ENCODE measurements at places on chromosomes 2 and 18. TPM values are rescaled to one million over a fixed set of nuclear protein-coding genes. Genes with fewer than 3 reads are reported as not detected.

- DNase-seq = no peak
These were observed at the start of gene LYPD6B for GRCh38 chr2:149038442-149039212. TSS of gene LYPD6B (plus strand) at chr2:149038699. CDS start at chr2:149130949, 92,250 bp downstream.

DNA sequence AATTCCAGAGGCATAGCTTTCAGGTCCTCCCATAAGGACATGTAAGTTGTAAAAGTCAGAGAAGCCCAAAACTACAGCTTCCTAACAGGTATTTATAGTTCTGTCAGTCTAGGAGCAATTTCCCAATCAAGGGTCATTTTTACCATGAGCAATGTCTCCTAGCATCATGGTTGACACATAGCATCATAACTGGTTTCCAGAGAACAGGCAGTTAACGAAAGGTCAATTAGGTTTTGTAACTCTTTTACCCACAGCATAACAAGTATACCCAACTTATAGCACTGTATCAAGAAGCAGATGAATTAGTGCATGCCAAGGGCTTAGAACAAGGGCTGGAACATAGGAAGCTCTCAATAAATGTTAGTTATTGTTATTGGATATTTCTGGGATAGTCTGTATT is 110.1 kb downstream of the MREG start:
- DNase-seq = no peak

DNA sequence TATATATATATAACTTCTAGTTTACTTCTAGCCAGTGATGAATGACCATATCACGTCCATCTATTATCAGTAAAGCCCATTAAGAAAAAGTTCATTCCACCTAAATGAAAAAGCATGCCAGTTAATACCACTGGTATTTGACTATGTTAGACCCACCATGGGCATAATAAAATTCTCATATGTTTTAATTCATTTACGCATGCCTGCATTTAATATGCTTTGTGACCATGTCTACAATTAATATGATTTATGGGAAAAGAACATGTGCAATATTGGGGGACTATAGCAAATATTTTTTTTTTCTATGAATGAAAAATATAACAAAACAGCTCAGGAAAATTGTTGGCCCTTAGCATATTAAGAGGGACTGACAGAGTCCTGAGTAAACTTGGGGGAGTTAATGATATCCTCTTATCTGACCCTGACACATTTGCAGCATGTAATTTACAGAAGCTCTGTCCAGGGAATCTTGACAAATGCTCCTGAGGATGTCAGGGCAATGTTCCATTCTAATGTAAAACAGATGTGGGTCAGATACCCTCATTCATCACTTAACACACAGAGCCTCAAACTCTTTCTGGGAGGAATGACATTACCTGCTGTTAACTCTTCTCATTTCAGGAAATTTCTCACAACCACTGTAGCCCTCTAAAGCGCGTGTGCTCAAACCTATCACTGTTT is 90.6 kb downstream of the PAX3 start:
- DNase-seq = no peak

GRCh38 chr2:33208400-33208799 is 261.6 kb downstream of the LTBP1 start:
- no peak for DNase-seq

DNA sequence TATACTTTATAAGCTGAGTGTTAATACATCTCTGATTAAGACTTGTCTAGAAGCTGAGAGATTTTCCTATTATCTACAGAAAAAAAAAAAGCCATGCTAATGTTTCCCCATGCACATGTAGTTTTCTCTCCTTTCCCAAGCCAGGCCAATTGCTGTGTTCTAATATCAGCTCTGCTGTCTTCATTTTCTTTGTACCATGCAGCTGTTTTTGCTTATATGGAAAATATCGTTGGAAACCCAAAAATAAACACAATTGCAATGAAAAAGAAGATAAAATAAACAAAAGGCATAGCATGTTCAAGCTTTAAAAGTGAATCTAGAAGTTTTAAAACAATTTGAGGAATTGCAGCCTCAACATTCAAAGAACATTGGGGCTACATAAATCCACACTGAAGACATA is 817.4 kb upstream of the ACVR2A start:
- no peak for DNase-seq

DNA sequence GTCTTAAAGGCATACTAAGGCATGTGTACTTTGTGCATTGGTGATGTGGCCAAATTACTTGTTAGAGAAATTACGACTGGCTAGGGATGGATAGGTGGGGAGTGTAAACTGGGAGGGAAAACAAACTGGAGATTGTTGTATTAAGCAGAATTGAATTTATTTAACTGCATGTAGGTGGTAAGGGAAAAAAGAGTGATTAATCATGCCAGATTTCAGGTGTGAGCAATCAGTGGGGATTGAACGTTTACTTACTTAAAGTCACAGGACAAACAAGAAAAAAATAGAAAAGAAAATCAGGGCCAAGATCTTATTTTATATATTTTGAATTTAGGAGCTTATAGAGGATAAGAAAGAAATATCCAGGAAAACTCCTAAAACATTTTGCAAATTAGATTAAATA is 88.6 kb downstream of the GULP1 start:
- DNase-seq = no peak

GRCh38 chr2:77193858-77194448 is 328.2 kb downstream of the LRRTM4 start:
- no peak for DNase-seq

DNA sequence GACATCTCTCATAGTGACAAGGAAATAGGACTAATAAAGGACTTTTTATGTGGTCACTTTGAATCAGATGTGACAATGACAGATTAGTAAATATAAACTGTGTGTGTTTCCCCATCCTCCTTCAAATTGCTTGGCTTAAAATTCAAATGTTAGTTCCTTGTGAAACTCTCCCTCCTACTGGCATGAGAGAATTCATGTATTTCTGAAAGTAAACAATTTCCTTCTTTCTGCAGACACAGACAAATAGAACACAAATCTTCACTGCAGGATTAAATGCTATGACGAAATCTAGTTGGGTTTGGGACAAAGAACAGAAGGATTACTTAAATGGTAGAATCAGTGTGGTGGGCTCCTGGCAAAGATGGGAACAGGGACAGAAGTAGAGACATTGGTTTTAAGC is 328.7 kb upstream of the FAM98A start:
- no peak for DNase-seq

DNA sequence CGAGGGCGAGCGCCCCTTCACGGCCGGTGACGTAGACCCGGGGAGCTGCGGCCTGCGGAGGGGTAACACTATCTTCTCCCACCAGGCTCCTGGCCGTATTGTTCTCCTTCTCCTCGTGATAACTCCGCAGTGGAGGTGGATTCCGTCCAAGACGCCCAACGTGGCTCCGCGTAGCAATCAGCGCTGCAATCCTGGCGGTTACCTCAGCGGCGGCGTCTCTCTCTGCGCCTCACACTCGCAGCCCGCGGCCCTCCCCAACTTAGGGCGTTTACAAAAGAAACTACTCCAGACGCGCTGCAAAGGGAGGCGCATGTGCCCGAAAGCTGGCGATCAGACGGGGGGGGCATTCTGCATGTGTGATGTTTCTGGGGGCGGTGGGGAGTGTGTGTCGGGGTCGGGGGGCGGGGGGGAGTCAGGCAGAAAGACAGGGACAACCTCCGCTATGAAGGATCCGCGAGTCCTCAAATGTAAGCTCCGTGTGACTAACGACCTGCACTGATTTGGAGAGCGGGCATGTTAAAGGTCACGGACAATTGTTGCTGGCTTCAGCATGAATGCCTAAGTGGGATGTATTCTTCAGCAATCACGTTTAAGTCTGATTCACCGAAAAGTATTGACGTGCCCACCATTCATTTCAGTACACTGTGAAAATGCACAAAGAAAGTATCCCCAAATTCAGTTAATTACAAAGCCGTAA is 1.3 kb upstream of the ZNF516 start:
- no peak for DNase-seq

DNA sequence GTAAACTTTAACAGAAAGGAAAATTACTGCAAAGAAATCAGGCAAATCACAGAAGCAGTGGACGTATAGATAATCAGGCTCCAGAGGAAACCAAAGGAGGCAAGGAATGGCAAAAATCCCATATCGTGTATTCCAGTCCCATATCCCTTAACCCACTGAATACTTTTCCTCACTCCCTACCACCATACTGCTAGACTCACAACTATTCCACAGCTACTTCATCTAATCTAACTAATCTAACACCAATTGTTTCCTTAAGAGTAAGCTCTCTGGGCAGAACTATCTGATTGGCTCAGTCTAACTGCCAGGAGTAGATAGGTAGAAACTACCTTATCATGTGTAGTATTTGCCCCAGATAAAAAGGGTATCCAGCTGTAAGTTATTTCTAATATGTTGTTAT is 16.3 kb downstream of the WDPCP start:
- no peak for DNase-seq

DNA sequence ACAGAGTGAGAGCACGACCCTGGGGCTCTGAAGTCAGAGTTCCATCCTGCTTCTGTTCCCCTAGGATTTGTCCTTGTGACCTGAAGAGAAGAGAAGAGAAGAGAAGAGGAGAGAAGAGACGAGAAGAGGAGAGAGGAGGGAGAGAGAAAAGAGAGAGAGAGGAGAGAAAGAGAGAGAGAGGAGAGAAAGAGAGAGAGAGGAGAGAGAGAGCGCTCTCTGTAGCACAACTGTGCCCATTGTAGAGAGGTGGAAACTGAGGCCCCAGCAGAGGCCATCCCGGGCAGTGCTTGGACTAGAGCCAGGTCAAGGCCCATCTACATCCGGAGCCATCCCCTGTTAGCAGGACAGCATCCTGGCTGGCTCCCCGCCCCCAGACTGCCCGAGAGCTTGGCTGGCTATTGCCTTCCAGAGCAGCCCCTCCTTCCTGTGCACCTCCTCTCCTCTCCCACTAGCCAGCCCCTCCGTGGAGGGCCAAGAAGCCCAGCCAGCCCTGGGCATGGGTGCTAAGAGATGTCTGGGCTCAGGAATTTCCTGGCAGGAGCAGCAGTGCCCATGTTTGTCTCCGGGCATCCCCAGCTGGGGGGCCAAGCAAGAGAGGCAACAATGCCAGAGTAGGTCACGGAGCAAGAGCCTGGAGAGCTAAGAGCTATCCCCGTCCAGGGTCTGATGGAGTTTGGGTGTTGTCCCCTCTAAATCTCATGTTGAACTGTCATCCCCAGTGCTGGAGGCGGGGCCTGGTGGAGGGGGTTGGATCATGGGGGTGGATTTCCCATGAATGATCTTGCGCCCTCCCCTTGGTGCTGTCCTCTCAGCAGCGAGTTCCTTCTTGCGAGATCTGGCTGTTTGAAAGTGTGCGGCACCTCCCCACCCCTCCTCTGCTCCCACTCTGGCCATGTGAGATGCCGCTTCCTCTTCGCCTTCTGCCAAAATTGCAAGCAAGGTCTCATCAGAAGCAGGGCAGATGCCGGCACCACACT is 18.2 kb upstream of the GPR55 start:
- DNase-seq = peak; percentile 76

- DNase-seq = no peak
These were observed 87.4 kb downstream of the EML4 start for GRCh38 chr2:42256505-42256904.

The FEZ2 gene
- 50.5 TPM for total RNA-seq

The CPLX4 gene
- total RNA-seq = not detected
